ENCODE measurements at places on chromosomes 7 and 10.

DNA sequence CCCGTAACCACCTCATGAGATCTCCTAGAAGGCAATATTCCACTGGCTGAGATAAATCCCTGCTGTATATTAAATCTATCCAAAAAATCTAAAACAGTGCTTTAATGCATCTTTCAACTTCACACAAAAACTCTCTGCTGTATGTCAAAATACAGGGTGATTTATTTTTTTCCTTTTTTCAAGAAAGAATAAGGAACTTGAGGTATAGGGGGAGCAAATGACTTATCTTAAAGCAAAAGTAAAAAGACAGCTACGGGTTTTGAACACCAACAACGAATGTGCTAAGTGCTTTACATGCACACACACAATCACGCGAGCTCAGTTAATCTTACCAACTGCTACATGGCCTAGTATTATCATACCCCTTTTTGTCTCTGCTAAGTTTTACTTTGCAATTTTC lies 168.9 kb upstream of the PHF14 start:
- no peak for DNase-seq

GRCh38 chr7:32253299-32253698 lies 183.1 kb upstream of the PDE1C start:
- DNase-seq = no peak

GRCh38 chr10:47363781-47364180 lies 15.6 kb downstream of the RBP3 start:
- DNase-seq = no peak

- no peak for DNase-seq
Observed at GRCh38 chr7:156168434-156168833, 356.2 kb upstream of the SHH start.

- peak; percentile 36 for DNase-seq
Observed at GRCh38 chr7:4715410-4715776, 33.3 kb downstream of the FOXK1 start.

GRCh38 chr7:50660040-50660829 lies 95.0 kb upstream of the DDC start:
- no peak for DNase-seq

- no peak for DNase-seq
Observed at GRCh38 chr10:42984035-42984610, 92.7 kb upstream of the RET start.

GRCh38 chr10:102131286-102132170 lies 1.3 kb upstream of the PPRC1 start:
- DNase-seq = peak; percentile 62

- no peak for DNase-seq
Observed at GRCh38 chr10:127922675-127923366, 15.9 kb downstream of the PTPRE start.
